ENCODE measurements at places on chromosomes 13 and 19.

DNA sequence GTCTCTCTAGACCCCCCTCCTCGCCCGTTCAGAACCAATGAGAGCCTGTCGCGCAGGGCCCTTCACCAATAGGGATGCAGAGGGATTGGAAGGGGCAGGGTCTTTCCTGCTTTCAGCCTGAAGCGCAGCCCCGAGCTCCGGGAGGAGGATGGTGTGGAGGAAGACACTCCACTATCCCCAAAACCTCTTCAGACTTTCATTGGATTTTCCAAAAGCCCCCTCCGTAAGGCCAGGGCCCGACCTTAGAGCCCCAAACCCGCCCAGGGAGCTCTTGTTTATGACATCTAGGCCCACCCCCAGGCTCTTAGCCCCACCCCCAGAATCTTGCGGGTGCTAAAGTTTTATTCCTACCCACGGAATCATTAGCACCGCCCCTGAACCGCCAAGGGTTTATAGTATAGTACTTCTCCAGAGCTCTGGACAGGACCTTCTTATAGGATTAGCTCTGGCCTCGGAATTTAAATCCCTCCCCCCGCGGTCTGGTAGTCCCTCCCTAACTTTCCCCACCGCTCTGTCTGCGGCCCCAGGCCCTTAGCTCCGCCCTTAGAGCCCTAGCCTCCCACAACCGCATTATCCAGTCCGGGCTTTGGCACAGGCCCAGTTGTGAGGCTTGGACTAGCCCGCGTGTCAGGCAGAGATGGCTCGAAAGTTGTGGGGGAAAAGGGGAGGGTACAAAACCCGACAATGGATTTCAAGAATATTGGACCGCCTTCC lies 6.6 kb upstream of the EML2 start:
- ATAC-seq, result no peak

DNA sequence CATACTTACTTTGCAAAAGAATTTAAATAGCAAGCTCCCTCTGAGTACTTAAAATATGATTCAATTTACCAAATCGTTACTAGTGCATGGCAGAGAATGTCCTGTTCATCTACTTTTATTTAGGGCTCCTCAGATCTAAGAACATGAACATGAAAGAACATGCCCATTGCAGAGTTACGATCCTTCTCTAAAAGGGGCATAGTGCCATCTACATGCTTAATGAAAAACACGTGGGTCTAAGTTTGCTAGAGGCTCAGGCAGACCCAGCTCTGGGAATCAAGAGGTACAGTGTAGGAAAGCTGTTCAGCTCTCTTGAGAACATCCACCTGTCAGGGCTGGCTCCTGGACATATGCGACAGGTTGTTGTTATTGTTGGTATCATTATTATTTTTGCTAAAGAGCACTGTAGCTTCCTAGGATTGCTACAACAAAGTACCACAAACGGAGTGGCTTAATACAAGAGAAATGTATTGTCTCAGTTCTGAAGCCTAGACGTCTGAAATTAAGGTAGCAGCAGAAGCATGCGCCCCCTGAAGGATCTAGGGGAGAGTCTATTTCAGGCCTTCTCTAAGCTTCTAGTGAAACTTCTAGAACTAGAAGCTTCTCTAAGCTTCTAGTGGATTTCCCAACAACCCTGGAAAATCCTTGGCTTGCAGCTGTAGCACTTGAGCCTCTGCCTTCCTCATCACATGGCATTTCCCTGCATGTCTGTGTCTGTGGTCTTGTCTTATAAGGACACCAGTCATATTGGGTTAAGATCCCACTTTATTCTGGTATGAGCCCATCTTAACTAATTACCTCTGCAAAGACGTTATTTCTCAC lies 133.9 kb downstream of the DCT start:
- peak; percentile 91 for ATAC-seq

DNA sequence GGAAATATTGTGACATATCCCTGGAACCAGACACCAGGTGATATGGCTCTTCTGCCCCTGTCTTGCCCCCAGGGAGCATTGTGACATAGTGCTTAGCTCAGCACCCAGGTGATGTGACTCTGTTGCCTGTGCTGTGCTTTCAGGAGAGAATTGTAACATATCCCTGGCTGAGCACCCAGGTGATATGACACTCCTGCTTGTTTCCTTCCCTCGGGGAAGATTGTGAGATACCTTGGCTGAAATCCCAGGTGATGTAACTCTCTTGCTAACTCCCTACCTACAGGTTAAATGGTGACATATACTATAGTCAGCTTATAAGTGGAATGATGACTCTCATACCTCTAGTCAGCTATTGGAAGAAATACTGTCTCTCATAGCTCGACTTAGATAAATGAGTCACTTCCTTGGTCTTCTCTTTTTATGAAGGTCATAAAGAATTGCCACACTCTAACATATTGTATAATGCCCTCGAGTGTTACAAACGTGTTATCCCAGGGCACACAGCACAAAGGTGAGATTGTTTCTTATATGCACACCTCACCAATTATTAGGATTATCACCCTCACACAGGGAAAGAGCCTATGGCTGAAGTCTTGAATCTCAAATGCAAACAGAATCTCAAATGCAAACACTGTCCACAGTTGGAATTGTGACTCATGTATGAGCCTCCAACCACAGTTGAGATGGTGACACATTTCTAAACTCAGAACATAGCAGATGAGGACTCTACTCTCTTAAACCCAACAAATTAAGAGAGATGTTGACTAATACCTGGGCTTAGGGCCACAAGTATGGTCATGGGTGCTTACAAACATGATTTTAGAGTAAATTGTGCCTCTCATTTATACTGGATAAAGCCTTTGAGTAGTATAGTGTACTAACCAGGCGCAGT lies 32.7 kb upstream of the ZNF254 start:
- peak; percentile 89 for ATAC-seq

GRCh38 chr19:39676004-39676403 lies 20.3 kb downstream of the LGALS16 start:
- no peak for ATAC-seq

Measured in esophagus mucosa (tissue), 1 donor.